Left lung (tissue), 14 donors: ENCODE measurements at places on chromosomes 5 and 9. TPM values are rescaled to one million over a fixed set of nuclear protein-coding genes. Genes with fewer than 3 reads are reported as not detected.

Gene SLC6A7
- 0.13 TPM for polyA plus RNA-seq

Gene ROR2
- 31.6 TPM for polyA plus RNA-seq

Gene SLC34A3
- polyA plus RNA-seq, result 1.7 TPM

Gene GAS1
- 33.5 TPM for polyA plus RNA-seq

GRCh38 chr5:179872055-179872827 lies 13.6 kb upstream of the MRNIP start:
- H3K4me3 ChIP-seq, result no peak overlapping the region
- DNase-seq, result no peak
- no peaks in the 10 kb centered on the region for H3K36me3 ChIP-seq
- H3K27me3 ChIP-seq, result no peaks in the 10 kb centered on the region
- H3K27ac ChIP-seq, result no peak overlapping the region

DNA sequence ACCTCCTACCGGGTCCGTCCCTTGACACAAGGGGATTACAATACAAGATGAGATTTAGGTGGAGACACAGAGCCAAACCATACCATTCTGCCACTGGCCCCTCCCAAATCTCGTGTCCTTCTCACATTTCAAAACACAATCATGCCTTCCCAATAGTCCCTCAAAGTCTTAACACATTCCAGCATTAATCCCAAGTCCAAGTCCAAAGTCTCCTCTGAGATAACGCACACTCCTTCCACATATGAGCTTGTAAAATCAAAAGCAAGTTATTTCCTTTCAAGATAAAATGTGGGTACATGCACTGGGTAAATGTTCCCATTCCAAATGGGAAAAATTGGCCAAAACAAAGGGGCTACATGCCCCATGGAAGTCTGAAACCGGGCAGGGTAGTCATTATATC lies 463.9 kb upstream of the CDH9 start:
- no peak overlapping the region for H3K27ac ChIP-seq
- H3K36me3 ChIP-seq, result no peaks in the 10 kb centered on the region
- H3K27me3 ChIP-seq, result no peaks in the 10 kb centered on the region
- no peak overlapping the region for H3K4me3 ChIP-seq
- no peaks in the 10 kb centered on the region for H3K4me1 ChIP-seq

DNA sequence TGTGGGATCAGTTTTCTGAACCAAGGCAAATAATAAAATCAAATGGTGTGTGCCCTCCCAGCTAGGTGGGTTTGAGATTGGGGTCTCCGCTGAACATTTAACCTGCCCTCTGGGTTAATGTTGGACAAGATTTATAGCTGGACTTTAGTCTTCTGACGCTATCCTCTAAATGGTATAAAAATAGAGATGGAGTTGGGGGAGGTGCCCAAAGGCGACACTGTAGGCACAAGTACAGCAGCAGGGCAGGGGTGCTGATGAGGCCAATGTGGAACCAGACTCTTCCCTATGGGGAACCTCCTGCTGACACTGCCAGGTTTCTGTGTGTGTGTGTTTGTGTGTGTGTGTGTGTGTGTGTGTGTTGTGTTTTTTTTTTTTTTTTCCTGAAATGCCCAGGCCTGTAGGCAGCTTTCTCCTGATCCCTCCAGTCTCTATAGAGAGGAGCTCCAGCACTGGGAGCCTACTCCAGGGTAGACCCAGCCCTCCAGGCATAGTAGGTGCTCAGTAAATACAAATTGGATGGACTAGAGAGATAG lies 37.9 kb downstream of the PCDH1 start:
- H3K36me3 ChIP-seq, result no peaks in the 10 kb centered on the region
- peak overlapping the region; percentile 50 for H3K27ac ChIP-seq
- H3K27me3 ChIP-seq, result no peaks in the 10 kb centered on the region
- DNase-seq, result no peak

- H3K27me3 ChIP-seq, result peaks cover 27% of the 10 kb centered on the region
- no peaks in the 10 kb centered on the region for H3K4me1 ChIP-seq
- no peaks in the 10 kb centered on the region for H3K36me3 ChIP-seq
- H3K4me3 ChIP-seq, result no peak overlapping the region
Measured at GRCh38 chr5:149735066-149735465, 5.0 kb downstream of the PPARGC1B start.

DNA sequence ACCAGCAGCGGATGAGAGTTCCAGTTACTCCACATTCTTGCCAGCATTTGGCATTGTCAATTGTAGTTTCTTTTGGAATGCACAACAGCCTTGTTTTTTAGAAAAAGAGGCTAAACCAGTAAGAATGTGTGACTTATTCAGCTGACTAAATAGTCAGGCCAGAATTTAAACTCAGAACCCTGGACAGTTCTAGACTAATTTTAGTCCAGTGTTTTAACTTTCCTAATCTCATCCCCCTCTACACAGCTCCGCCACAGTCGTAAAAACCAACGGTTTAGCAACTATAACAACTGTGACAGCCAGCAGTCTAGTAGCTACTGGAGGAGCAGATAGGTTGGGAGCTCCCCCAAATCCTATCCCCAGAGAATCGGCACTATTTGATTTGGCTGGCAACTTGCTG lies 103.7 kb downstream of the FOXD1 start:
- no peak overlapping the region for H3K27ac ChIP-seq
- no peaks in the 10 kb centered on the region for H3K4me1 ChIP-seq
- peaks cover 21% of the 10 kb centered on the region for H3K27me3 ChIP-seq
- no peaks in the 10 kb centered on the region for H3K36me3 ChIP-seq
- DNase-seq, result no peak
- no peak overlapping the region for H3K4me3 ChIP-seq

GRCh38 chr5:75510417-75510835 lies 1.0 kb downstream of the CERT1 start:
- H3K36me3 ChIP-seq, result no peaks in the 10 kb centered on the region
- H3K27ac ChIP-seq, result peak overlapping the region; percentile 89

GRCh38 chr5:158895588-158895987 lies 204.1 kb downstream of the EBF1 start:
- H3K4me1 ChIP-seq, result no peaks in the 10 kb centered on the region
- DNase-seq, result peak; percentile 49
- H3K27me3 ChIP-seq, result no peaks in the 10 kb centered on the region
- H3K4me3 ChIP-seq, result no peak overlapping the region
- no peaks in the 10 kb centered on the region for H3K36me3 ChIP-seq

DNA sequence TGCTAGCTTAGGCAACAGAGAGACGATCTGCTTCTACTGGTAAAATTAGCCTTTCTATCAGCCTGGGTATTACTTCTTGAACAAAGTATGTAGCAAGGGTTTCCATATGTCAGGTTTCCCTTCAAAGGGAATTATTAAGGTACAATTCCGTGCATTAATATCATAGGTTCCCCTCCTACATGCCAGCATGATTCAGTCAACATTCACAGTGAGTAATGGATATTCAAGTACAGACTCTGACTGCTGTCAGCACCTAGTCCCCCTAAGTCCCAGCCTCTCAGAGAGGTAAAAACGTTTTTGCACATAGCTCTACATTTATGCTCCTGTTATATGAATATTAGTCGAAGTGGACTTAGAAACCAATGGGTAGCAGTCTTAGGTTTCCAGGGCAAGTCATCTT lies 322.4 kb upstream of the CCNG1 start:
- no peak overlapping the region for H3K27ac ChIP-seq
- DNase-seq, result no peak
- no peaks in the 10 kb centered on the region for H3K27me3 ChIP-seq
- H3K36me3 ChIP-seq, result no peaks in the 10 kb centered on the region
- H3K4me1 ChIP-seq, result no peaks in the 10 kb centered on the region

- peak overlapping the region; percentile 20 for H3K4me3 ChIP-seq
- H3K4me1 ChIP-seq, result peaks cover 83% of the 10 kb centered on the region
- H3K36me3 ChIP-seq, result peaks cover 19% of the 10 kb centered on the region
- peak overlapping the region; percentile 33 for H3K27ac ChIP-seq
Measured at GRCh38 chr9:136995772-136996311, 526 bp downstream of the CLIC3 start.

GRCh38 chr5:90807496-90807895 lies 248.9 kb downstream of the ADGRV1 start:
- no peak overlapping the region for H3K27ac ChIP-seq
- no peaks in the 10 kb centered on the region for H3K36me3 ChIP-seq
- H3K4me3 ChIP-seq, result no peak overlapping the region
- DNase-seq, result no peak
- H3K4me1 ChIP-seq, result no peaks in the 10 kb centered on the region

DNA sequence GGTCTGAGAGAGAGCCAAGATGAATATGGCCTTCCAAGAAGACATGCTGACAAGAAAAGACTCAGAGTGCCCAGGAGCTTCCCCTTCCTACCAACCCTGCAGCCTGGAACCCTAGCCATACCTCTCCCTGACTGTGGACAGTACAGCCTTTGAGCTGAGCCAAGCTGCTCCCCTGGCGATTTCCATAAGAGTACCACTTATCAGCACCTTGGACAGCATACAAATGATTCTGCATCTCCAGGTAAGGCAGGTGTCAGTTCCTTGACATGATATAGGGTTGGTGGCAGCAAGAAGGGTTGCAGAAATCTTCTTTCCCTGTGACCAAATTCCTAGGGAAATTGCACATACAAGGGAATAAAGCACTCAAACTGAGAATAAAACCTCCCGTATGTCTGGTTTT lies 58.3 kb downstream of the MFAP3 start:
- H3K27me3 ChIP-seq, result no peaks in the 10 kb centered on the region
- no peak for DNase-seq
- no peak overlapping the region for H3K27ac ChIP-seq
- no peak overlapping the region for H3K4me3 ChIP-seq
- peaks cover 4% of the 10 kb centered on the region for H3K4me1 ChIP-seq
- no peaks in the 10 kb centered on the region for H3K36me3 ChIP-seq

DNA sequence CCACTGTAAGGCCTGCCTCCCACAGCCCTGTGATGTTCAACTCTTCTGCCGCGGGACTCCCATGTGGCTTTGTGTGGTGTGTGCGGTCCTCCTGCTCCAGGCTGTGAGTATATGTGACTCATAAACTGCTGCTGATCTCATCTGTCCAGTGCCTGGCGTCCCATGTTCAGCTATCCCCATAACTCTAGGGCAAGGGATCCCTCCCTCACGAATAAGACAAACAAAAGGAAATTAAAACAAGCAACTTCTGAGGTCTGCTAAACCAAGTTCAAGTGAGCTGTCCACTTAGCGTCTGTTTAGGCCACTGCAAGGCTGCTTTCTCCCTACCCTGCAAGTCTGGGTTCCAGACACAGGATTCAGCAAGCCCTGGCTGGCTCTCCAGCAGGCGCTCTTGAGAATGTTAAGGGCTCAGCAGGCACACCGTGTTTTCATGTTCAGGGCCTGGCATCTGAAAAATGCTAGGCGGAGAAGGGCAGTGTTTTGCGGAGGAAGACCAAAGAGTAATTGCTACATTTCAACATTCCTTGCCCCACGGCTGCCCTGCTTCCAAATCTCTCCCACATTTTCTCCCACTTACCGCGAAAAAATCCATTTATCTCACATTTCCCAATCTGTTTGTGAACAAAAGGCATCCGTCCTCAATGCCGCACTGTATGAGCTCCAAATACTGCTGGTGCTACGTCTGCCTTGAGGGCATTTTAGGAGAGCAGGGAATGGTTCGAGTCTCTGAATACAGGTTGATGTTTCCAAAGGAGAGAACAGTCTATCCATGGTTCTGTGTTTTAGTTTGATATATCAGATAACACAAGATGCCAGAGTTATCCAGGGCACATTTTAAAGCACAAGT lies 280.2 kb downstream of the SEMA5A start:
- peak overlapping the region; percentile 26 for H3K27ac ChIP-seq
- H3K4me1 ChIP-seq, result no peaks in the 10 kb centered on the region
- H3K36me3 ChIP-seq, result no peaks in the 10 kb centered on the region
- no peak overlapping the region for H3K4me3 ChIP-seq
- H3K27me3 ChIP-seq, result no peaks in the 10 kb centered on the region
- peak; percentile 13 for DNase-seq

- H3K36me3 ChIP-seq, result no peaks in the 10 kb centered on the region
- DNase-seq, result no peak
- no peak overlapping the region for H3K4me3 ChIP-seq
- no peaks in the 10 kb centered on the region for H3K27me3 ChIP-seq
- H3K27ac ChIP-seq, result no peak overlapping the region
Measured at GRCh38 chr9:8348756-8349155, 549.2 kb upstream of the DMAC1 start.

DNA sequence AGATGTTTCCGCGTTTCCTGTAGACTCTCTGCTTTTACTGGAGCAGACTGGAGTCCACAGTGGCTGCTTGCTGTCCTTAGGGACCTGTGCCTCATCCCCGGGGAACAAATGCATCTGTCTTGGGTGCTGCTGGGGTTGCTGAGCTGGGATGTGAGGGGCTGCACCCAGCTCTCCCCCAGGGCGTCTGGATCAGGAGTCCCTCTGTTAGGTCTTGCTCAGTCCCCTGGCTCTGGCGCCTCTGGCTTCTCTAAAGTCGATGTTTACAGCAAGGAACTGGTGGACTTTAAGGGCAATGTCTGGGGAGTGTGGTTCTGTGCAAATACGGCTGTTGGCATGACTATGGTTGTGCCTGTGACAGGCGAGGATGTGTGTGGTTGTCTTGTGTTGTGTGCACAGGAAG lies 91.4 kb downstream of the CACNA1B start:
- H3K4me3 ChIP-seq, result no peak overlapping the region
- DNase-seq, result no peak
- no peaks in the 10 kb centered on the region for H3K4me1 ChIP-seq
- no peak overlapping the region for H3K27ac ChIP-seq
- H3K27me3 ChIP-seq, result no peaks in the 10 kb centered on the region

- H3K27me3 ChIP-seq, result no peaks in the 10 kb centered on the region
- H3K4me1 ChIP-seq, result no peaks in the 10 kb centered on the region
- H3K36me3 ChIP-seq, result no peaks in the 10 kb centered on the region
- no peak for DNase-seq
Measured at GRCh38 chr5:36007366-36007765, 16.2 kb upstream of the UGT3A1 start.

- DNase-seq, result no peak
- H3K4me3 ChIP-seq, result no peak overlapping the region
- H3K4me1 ChIP-seq, result no peaks in the 10 kb centered on the region
- no peak overlapping the region for H3K27ac ChIP-seq
Measured at GRCh38 chr5:67363180-67363709, 166.6 kb upstream of the CD180 start.

DNA sequence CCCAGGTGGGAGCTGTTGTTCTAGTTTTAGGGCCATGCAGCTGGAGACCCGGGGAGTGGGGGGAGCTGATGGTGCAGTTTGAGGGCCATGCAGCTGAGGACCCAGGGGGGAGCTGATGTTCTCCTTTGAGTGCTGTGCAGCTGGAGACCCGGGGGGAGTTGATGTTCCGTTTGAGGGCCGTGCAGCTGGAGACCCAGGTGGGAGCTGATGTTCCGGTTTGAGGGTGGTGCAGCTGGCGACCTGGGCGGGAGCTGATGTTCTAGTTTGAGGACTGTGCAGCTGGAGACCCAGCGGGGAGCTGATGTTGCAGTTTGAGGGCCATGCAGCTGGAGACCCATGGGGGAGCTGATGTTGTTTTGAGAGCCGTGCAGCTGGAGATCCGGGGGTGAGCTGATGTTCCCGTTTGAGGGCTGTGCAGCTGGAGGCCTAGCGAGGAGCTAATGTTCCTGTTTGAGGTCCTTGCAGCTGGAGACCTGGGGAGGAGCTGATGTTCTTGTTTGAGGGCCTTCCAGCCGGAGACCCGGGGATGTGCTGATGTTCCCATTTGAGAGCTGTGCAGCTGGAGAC lies 14.6 kb downstream of the PDCD6 start:
- no peak overlapping the region for H3K4me3 ChIP-seq
- H3K27ac ChIP-seq, result no peak overlapping the region

- peak overlapping the region; percentile 65 for H3K27ac ChIP-seq
- H3K4me1 ChIP-seq, result peaks cover 6% of the 10 kb centered on the region
- H3K27me3 ChIP-seq, result no peaks in the 10 kb centered on the region
Measured at GRCh38 chr5:154713615-154714125, 41.5 kb upstream of the LARP1 start.
